ENCODE measurements at places on chromosomes 5 and 9.

- DNase-seq = no peak
These were observed 13.1 kb downstream of the RETREG1 start for GRCh38 chr5:16603701-16604100.

DNA sequence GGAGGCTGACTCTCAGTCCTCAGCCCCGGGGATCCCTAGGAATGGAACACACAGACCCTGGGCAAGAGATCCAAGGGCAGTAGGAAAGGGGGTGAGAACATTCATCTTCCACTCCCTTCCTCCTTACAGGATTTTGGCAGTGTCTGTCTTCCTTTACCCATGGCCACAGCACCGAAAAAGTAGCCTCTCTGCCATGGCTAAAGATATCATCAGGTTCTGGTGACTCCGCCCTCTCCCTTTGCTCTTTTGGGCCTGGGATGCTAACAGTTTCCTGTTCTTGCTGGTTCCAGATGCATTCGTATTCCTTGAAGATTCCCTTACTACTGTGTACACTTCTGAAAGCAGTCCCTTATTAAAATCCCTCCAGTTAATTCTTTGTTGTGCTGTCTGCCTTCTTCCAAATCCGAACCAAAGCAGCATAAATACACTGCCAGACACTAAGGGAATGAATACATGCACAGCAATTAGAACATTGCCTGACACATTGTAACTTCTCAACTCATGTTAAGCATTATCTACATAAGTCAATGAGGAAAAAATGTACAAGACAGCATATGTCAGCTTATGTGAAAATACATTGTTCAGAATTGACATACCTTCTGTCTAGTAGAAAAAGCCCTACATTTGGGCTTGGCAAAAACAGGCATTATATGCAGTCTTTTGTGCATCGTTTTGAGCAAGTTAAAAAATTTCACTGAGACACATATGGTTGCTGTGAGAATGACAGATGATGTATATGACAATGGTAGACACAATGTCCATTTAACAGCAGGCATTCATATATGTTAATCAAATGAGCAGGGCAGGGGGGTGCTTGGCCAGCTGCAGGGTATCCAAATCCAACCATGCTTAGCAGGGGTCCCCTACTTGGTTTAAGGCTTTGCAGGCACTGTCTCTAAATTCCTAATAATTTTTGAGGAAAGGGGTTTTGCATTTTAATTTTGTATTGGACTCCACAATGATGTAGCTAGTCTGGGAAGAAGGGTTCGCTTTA lies 58.8 kb upstream of the RAI14 start:
- DNase-seq = no peak

GRCh38 chr5:96017951-96018350 lies 56.3 kb upstream of the ELL2 start:
- no peak for DNase-seq

DNA sequence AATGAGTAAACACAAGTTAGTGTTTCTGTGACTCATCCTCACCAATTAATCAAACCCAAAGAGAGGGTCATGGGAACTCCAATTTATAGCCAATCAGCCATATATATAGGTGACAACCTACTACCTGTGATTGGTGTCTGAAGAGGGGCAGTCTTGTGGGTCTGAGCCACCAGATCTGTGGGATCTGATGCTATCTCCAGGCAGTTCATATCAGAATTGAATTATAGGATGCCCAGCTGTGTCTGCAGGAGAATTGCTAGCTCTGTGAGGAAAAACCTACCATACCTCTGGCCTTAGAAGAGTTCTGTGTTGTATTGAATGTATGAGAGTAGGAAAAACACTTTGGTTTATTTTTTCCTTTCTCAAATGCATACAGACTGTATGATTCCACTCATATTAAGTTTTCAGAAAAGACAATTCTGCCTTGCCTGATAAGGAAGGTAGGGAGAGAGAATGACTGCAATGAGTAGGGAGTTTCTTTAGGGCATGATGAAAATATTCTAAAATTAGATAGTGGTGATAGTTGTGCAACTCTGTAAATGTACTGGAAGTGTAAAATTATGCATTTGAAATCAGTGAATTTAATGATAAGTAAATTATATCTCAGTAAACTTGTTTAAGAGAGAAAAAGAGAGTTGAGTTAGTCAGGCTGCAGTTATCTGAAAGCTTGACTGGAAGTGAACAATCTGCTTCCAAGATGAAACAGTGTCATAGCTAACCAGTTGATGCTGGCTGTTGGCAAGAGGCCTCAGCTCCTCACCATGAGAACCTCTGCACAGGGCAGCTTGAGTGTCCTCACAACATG lies 274.9 kb downstream of the AUH start:
- DNase-seq = no peak

DNA sequence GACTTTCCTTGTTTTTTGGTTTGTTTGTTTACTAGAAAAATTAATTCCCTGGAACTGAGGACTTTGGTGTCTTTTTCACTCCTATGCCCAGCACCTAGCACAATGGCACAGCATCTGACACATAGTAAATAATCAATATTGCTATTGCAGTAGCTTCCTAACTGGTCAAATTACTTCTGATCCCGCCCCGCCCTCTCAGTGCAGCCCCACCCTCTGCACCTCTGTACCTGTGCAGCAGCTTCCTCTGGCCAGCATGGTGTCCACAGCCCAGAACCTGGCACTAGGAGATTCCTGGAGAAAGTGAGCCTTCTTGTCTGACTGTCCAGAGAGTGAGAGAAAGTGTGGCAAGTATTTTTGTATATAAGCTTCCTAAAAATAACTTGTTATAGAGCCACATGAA lies 343.2 kb downstream of the ZNF608 start:
- no peak for DNase-seq

- no peak for DNase-seq
These were observed 14.1 kb downstream of the TRIM7 start for GRCh38 chr5:181190711-181191525.

DNA sequence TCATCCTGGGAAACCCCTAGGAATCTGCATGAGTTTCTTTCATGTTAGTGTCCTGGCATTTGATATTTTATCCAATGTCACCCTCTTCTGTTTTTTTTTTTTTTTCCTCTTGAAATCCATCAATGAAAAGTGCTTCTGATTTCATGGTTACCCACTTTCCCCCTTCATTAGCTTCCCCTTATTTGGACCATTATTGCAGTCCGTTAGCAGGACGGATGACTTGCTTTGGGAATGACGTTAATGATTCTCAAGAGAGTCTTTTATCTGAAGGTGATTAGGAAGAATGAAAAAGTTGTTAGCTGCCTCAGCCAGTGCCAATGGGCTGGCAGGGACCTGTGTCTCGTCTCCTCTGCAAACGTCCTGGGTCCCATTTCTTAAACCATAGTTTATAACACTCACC lies 134.7 kb downstream of the SEMA6A start:
- DNase-seq = no peak

- no peak for DNase-seq
These were observed 1798.0 kb downstream of the EFNA5 start for GRCh38 chr5:105872569-105873270.

- DNase-seq = no peak
These were observed 68.8 kb downstream of the KIF4B start for GRCh38 chr5:155082401-155082800.

GRCh38 chr9:27524236-27524635 lies at the start of gene IFNK:
IFNK (plus strand) TSS chr9:27524290; CDS start chr9:27524337, 47 bp downstream.
- no peak for DNase-seq

DNA sequence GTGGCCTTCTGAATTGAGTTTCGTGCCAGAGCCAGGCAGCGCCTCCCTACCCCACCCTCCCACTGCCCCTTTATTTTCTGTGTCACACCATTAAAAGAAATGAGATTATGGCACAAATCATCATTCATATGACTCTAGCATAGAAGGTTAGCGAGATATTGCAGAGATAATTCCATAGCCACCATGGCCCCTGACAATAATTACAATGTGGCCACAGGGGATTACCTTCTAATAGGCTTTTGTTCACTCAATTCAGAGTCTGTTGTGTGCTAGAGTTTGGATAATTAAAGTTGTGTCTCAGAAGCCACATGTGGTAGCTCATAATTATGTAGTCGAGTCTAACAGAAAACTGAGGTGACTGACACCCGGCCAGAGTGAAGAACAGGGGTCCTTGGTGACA lies 428.1 kb downstream of the ARHGEF28 start:
- DNase-seq = no peak

GRCh38 chr5:159781626-159782157 lies 134.6 kb upstream of the ADRA1B start:
- no peak for DNase-seq

- DNase-seq = no peak
These were observed 116.1 kb upstream of the TUT7 start for GRCh38 chr9:86470326-86470725.
